NCI-H1105 treated with DMSO at 0.1 percent for 48 hours (cell line): ENCODE measurements at places on chromosomes 3 and 15.

GRCh38 chr3:114439284-114439683 is 145.5 kb downstream of the TIGIT start:
- DNase-seq: no peak

DNA sequence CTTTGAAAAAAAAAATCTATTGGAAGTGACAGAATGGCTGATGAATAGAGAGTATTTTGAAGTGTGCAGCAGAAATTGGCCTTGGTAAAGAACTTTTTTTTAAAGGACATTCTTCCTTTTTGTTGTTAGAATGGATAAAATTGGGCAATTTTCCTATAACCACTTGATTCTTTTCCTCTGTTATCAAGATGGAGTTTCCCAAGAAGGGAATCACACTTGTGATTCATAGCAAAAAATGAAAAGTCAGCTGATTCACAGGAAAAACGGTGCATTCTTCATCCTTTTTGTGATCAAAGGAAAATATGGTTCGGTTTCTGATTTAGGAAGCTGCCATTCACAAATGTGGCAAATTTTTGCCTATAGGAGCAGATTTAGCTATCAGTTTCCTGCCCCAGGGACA is 486.8 kb downstream of the GBE1 start:
- DNase-seq: no peak

DNA sequence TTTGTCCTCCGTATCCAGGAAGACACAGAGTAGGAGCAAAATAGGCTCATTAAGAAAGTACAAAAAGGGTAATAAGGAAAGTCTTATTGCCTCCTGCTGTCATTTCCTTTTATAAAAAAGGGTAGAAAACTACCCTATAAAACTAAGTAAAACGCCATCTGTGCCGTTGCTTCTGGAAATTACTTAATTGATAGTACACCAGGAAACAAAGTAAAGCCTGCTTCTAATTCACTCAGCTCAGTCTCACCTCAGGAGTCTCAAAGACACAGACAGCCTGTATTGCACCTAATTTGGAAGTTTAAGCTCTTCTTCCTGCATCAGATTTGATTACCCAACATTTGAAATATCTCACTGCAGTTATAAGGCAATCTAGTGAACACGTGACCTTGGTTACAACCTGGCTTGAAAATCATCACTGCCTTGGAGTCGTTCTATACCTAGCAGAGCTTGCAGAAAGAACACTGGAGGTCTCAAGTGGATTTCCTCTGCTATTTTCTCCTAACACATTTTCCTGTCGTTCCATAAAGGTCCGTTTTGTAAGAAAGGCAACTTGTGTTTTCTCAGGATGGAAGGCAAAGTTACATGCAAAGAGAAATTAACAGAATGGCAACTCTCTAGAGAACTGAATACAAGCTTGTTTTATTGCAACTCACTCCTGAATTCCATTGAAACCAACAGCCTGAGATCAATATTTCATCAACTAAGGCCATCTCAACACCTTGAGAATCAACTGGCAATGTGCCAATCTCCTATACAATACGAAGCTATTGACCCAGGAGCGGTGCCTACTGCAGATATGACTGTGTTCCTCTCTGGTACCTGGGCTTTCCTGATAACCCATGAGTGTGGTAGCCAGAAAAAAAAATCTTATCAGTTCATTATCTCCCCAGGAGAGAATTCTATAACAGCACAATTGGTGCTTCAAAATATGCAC is 203.3 kb upstream of the LMCD1 start:
- no peak for DNase-seq

- no peak for DNase-seq
Observed at GRCh38 chr3:9875448-9875847, 4.6 kb downstream of the CIDEC start.

DNA sequence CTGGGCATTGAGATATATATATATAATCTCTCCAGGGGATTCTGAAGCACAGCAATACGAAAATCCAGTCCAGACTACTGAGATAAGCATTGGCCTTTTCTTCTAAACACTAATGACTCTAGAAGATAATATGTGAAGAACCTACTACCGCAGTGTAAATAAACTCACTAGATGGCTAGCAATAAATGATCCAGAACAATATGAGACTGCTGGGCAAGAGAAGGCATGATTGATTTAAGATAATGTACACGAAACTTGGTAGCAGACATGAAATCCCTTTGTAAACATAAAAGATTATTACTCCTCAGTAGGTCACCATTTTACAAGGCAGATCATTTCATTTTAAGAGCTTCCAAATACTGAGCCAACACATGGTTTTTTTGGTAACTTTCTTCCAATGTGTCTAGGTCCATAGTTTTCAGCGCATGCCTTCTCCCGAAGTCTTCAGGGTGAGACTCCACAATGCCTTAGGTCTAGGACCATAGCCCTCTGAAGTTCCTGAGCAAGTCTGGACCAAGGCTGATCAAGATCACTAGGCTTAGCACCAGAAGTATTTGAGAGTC is 193.2 kb downstream of the LRRN1 start:
- DNase-seq: no peak

DNA sequence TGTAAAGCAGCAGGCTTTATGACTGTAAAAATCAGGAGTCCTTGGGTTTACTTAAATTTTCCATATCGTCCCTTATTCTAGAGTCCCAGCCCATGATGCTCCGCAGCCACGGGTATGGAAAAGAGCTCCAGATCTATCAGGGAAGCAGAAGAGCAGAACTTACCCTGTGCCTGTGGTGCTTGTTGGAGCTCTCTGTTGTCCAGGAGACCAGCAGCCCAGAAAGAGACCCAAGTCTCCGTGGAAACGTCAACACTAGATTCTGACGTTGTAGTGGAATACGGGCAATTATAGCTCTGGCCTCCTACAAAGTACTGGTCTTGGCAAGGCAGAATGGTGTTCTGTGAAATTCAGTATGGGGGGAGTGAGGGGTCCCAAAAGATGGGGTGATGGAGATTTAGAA is 2.0 kb downstream of the GMNC start:
- peak; percentile 8 for DNase-seq

DNA sequence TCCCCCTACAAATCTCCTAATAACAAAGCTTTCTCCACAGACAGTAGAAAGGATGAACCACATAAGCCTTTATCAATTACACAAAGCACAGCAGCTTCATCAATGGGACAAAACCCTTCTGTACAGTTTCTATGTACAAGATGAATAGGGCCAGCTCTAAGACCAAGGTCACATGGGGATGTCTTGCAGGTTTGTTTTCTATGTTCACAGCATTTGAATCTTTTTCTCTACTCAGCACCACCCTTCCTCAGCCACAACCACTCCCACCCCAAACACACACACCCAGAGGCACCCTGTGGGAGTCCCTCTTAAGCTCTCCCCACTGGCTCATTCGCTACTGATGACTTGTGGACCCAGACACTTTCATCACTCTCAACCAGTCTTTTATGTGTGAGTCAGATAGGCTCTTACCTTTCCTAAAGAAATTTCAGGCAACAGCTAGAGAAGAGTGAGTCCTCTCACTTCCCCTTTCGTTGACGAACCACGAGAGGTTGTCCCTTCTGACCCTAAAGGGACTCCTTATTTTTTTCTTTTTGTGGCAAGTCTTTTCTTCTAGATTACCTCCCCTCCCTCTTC is 57.9 kb downstream of the ARHGAP31 start:
- no peak for DNase-seq

GRCh38 chr3:9172851-9173321 is 76.6 kb downstream of the SRGAP3 start:
- no peak for DNase-seq

DNA sequence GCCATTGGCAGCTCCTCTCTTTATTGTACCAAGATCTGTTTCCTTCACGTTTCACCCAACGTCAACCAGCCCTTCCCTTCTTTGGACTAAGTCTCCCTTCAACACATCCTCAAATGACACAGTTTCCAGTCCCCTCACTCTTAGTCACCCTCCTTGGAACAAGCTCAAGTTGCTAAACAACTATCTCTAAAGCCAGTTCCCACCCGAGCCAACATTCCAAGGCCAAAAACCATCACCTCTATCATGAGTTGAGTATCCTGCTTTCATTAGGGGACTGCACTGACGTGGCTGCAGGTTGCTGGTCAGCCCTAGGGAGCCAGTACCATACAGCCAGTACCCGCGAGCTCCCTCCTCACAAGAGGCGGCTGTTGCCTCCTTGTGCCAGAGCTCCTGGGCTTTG is 73.8 kb downstream of the LIPC start:
- no peak for DNase-seq

- DNase-seq: peak; percentile 69
Observed at GRCh38 chr15:40098489-40099261, 10.0 kb downstream of the BMF start.

DNA sequence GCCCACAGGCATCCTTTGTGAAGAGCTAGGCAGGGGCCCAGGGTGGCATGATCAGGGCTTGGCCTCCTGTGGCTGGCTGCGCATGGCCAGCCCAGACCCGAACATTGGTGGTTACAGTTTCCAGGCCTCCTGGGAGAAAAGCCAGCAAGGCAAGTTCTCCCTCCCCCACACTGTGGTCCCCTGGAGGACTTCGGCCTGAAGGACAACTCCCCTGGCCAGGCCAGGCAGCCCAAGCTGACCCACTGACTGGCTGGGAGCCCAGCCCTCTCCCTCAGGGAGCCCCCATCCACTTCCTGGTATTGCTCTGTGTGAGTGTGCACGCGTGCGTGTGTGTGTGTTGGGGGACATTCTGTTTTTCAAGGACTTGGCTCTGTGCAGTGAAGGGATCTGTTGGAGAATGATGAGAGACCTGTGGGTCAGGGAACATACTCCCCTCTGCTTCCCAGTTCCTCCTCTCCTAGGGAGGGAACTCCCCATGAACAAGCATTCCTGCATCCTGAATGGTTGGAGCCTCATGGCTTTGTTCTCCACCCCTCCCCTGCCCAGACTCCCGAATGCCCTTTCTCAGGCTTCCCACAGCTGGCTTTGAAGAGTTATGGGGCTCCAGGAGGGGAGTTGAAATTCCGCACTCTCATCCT is 29.5 kb downstream of the CORO2B start:
- DNase-seq: no peak

DNA sequence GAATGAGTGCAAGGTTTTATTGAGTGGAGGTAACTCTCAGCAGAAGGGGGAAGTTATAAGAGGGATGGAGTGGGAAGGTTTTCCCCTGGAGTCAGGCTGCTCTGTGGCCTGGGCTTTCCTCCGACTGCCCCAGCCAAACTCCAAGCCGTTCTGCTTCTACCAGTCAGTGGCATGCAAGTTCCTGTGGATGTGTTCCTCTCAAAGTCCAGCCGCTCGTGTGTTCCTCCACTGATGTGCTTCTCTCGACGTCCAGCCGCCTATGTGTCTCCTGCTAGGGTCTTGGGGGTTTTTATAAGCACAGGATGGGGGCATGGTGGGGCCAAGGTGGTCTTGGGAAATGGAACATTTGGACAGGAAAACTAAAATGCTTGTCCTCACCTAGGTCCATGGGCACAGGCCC is 9.0 kb upstream of the U2SURP start:
- no peak for DNase-seq

DNA sequence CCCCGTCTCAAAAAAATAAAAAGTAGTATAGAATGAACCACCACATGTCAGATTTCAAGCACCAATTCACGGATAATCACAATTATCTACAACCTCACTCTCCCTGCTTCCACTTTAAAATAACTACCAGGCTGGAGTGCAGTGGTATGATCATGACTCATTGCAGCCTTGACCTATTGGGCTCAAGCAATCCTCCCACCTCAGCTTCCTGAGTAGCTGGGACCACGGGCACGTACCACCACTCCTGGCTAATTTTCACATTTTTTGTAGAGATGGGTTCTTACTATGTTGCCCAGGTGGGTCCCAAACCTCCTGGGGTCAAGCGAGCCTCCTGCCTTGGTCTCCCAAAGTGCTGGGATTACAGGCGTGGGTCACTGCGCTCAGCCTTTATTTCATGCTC is 38.1 kb upstream of the LDHAL6B start:
- DNase-seq: no peak

DNA sequence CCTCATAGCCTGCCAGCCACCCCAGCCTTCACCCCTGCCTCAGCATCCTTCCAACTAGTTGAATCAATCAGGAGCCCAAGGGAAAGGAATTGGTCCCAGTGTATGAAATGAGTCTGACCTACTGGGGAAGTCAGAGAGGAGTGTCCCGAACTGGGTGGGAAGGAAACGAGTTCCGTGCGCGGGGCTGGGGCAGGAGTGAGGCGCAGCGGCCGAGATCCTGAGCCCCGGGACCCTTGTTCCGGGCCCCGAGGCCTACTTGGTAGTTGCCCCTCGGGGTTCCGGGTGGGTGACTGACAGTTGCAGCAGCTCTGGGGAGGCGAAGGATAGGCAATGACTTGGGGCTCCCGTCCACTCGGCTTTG is 1.1 kb upstream of the PLCL2 start:
- DNase-seq: no peak

DNA sequence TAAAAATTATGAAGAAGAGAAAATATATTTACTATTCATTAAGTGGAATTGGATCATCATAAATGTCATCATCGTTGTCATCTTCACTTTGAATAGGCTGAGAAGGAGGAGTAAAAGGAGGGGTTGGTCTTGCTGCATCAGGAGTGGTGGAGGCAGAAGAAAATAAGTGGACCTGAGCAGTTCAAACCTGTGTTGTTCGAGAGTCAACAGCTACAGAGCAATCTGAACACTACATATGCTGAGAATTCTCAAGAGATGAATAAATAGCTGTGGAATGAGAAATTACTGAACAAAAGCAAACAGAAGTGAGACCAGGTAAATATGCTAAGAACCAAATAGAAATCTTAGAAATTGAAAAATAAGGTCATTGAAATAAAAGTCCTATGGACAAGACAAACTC is 32.3 kb upstream of the CCK start:
- no peak for DNase-seq

DNA sequence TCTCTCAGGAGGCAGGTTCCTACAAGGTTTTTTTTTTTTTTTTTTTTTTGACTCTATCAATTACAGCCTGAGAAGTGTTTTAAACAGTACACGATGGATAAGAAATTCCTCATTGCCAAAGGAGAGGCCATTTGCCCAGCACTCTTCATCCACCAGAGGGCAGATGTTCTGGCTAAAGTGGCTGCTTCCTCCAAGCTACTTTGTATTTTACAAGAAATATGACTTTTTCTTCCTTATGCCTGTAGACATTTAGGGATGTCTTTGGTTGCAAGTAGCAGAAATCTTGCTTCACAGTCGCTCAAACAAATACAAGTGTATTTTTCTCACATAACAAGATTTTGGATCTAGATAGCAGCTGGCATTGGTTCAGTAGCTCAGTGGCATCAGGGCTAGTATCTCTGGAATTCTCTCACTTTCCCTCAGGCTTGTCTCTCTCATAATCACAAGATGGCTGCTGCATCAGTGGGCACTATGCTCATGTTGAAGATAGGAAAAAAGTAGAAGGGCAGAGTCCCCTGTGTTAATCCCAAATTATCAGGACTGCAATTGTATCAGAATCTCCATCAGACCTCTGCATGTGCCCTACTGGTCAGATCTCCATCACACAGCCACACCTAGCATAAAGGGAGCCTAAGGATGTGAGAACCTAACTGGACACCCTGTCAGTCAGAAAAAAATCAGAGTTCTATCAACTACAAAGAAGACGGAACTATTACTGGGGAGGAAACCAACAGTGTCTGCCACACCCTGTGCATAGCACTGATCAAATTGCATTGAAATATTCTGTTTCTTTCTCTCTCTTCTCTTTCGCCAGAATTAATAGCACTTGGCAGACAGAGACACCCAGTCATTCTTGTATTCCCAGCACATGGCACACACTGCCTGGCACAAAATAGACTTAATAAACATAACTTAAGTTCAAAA is 138.9 kb upstream of the COL8A1 start:
- peak; percentile 25 for DNase-seq
